Lower lobe of right lung (tissue), 2 donors: ENCODE measurements at places on chromosomes 7 and 10. TPM values are rescaled to one million over a fixed set of nuclear protein-coding genes. Genes with fewer than 3 reads are reported as not detected.
A peak's percentile ranks its signal among the peaks of the same experiment; 100 is the strongest.

- no peaks in the 10 kb centered on the region for H3K27me3 ChIP-seq
- H3K27ac ChIP-seq, result peak overlapping the region; percentile 89
- DNase-seq, result no peak
- peak overlapping the region; percentile 57 for H3K4me3 ChIP-seq
- H3K4me1 ChIP-seq, result peaks cover 51% of the 10 kb centered on the region
Measured at GRCh38 chr10:69088471-69088769, 517 bp downstream of the SRGN start.

The CPEB3 gene
- 6.9 TPM for total RNA-seq

The INHBA gene
- 81.2 TPM for total RNA-seq

DNA sequence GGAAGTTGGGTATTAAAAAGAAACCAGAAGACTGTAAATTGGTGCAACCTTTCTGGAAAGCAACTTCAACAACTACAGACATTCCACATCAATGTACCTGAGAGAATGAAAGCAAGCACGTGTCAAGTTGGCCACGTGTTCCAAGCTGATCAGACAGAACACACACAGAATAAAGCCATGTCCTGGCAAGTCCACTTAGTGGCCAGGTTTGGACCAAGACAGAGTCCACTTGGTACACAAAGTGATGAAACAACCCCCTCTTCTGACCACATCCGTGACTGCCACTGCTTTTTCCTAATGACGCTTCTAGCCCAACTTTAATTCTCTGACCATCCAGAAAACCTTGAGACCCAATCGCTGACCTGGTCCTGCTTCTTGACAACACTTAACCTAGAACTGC lies 109.4 kb downstream of the ABLIM1 start:
- H3K27me3 ChIP-seq, result no peaks in the 10 kb centered on the region
- H3K4me1 ChIP-seq, result peaks cover 22% of the 10 kb centered on the region
- peaks cover 18% of the 10 kb centered on the region for H3K36me3 ChIP-seq
- no peak for DNase-seq

DNA sequence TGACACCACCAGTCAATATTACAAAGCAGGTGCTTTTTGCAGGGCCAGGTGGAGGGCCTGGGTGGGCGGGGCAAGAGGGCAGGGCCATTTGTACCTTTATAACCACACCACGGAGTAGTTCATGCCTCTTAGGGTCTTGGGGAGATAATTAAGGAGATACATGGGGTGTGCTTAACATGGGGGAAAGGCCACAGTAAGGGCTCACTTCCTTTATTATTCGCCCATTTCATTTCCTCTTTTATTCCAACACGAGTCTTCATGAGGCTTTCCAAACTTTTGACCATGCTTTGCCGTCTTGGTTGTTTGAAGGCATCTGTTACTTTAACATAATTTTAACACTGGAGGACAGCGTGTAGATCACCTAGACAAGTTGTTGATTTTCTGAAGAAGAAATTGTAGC lies 33.3 kb upstream of the LYZL2 start:
- DNase-seq, result no peak
- no peak overlapping the region for H3K4me3 ChIP-seq
- H3K4me1 ChIP-seq, result no peaks in the 10 kb centered on the region
- H3K27me3 ChIP-seq, result no peaks in the 10 kb centered on the region

DNA sequence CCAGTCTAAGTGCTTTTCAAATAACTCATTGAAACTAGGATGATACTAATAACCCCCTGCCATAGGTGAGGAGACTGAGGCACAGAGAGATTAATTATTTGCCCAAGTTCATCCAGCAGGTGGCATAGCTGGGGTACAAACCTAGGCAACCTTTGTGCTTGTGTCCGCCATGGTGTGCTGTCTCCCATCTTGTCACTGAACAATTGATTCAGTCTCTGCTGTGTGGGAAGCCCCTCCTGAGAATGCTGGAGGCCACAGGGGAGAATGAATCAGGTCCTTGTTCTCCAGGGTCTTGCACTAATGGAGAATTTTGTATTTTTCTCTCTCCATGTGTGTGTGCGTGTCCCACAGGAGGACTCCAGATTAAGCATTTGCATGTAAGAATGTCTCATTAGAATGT lies 15.8 kb upstream of the TMEM236 start:
- peaks cover 4% of the 10 kb centered on the region for H3K4me1 ChIP-seq
- H3K27ac ChIP-seq, result no peak overlapping the region
- DNase-seq, result no peak
- H3K36me3 ChIP-seq, result no peaks in the 10 kb centered on the region

- H3K4me1 ChIP-seq, result no peaks in the 10 kb centered on the region
- H3K36me3 ChIP-seq, result no peaks in the 10 kb centered on the region
- H3K4me3 ChIP-seq, result no peak overlapping the region
- H3K27me3 ChIP-seq, result no peaks in the 10 kb centered on the region
- DNase-seq, result no peak
Measured at GRCh38 chr10:55500931-55501559, 700.0 kb upstream of the PCDH15 start.

The PNLIPRP1 gene
- not detected for total RNA-seq

- no peaks in the 10 kb centered on the region for H3K27me3 ChIP-seq
- DNase-seq, result no peak
- H3K27ac ChIP-seq, result no peak overlapping the region
- H3K36me3 ChIP-seq, result no peaks in the 10 kb centered on the region
- no peak overlapping the region for H3K4me3 ChIP-seq
Measured at GRCh38 chr10:76723844-76724243, 913.8 kb downstream of the KCNMA1 start.

- DNase-seq, result no peak
- H3K27ac ChIP-seq, result peak overlapping the region; percentile 42
- no peaks in the 10 kb centered on the region for H3K27me3 ChIP-seq
- H3K4me1 ChIP-seq, result peaks cover 12% of the 10 kb centered on the region
Measured at GRCh38 chr10:88541116-88541626, 41.9 kb downstream of the RNLS start.

The ELOVL3 gene
- 0.92 TPM for total RNA-seq

The PTF1A gene
- not detected for total RNA-seq

The NME8 gene
- not detected for total RNA-seq

The KRIT1 gene
- total RNA-seq, result 49.0 TPM

- no peaks in the 10 kb centered on the region for H3K27me3 ChIP-seq
- H3K4me3 ChIP-seq, result no peak overlapping the region
- H3K36me3 ChIP-seq, result no peaks in the 10 kb centered on the region
- no peaks in the 10 kb centered on the region for H3K4me1 ChIP-seq
Measured at GRCh38 chr7:34760271-34760670, 102.3 kb downstream of the NPSR1 start.

- H3K4me3 ChIP-seq, result no peak overlapping the region
- DNase-seq, result no peak
- H3K4me1 ChIP-seq, result no peaks in the 10 kb centered on the region
- H3K27ac ChIP-seq, result no peak overlapping the region
Measured at GRCh38 chr10:90745565-90745964, 112.3 kb downstream of the HTR7 start.

DNA sequence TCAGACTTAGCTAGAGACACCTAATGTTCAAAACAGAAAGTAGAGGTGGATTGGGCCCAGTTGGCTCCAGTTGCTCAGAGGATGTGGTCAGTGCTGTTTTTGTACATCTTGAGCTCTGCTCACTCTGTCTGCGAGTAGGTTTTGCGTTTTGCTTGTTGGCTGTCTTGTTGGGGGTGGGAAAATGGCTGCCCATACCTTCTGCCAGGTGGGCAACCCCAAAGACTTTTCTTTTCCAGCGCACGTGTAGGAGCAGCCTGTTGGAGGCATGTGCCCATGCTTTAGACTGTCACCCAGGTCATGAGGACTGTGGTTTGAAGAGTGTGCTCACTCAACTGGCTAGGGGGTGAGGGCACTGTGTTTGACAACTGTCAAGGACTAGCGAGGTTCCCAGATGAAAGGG lies 73.9 kb downstream of the KAT6B start:
- H3K27me3 ChIP-seq, result no peaks in the 10 kb centered on the region
- H3K4me1 ChIP-seq, result peaks cover 28% of the 10 kb centered on the region
- DNase-seq, result no peak
- H3K4me3 ChIP-seq, result no peak overlapping the region
- H3K27ac ChIP-seq, result no peak overlapping the region

DNA sequence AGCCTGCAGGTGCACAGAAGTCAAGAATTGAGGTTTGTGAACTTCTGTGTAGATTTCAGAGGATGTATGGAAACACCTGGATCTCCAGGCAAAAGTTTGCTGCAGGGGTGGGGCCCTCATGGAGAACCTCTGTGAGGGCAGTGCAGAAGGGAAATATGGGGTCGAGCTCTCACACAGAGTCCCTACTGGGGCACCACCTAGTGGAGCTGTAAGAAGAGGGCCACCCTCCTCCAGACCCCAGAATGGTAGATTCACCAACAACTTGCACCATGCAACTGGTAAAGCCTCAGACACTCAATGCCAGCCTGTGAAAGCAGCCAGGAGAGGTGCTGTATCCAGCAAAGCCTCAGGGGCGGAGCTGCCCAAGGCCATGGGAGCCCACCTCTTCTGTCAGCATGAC lies 205.8 kb downstream of the CCSER2 start:
- no peaks in the 10 kb centered on the region for H3K4me1 ChIP-seq
- no peak for DNase-seq
- H3K36me3 ChIP-seq, result no peaks in the 10 kb centered on the region
- no peak overlapping the region for H3K27ac ChIP-seq
- no peak overlapping the region for H3K4me3 ChIP-seq
